SW480 (cell line): ENCODE measurements at places on chromosomes 12 and 14.

DNA sequence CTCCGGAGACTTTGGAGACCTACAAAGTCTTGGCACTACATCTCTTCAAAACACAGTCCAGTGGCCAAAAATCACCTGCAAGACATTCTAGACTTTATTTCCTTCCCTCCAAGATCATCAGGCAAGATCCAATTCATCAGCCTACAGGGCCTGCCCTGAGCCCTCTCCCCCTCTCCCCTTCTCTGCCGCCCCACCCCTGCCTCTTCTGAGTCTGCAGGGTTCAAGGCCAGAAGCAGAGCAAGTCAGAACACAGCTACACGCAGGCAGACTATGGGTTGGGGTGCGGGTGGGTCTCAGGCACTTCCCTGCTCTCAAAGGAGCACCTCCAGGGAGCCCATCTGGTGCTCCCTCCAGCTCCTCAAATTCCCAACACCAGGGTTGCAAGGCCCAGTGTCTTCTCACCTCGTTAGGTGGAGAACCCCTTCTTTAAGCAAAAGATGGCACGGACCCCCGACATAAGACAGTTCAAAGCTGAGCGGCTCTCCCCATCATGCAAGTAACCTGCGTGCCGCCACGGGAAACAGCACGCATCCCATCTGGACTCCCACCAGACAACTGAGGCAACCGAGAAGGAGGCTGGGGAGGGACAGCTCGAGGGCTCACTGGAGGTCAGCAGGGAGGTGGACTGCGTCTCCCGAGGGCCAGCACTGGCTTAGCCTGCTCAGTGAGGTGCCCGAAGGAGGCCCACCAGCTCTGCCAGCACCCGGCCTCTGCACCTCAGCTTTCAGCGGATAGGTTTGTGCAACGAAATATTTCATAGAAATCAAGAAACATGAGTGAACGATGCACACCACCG is 5.6 kb upstream of the INF2 start:
- no peak for DNase-seq

- no peak for DNase-seq
Observed at GRCh38 chr12:52641468-52641867, 10.5 kb downstream of the KRT2 start.

- DNase-seq, result no peak
Observed at GRCh38 chr12:89936631-89937030, 228.0 kb upstream of the ATP2B1 start.

GRCh38 chr12:71159264-71159663 is 1.5 kb upstream of the TSPAN8 start:
- DNase-seq, result no peak

GRCh38 chr12:71896205-71896882 is 42.3 kb upstream of the TPH2 start:
- no peak for DNase-seq

GRCh38 chr12:112750971-112751370 is 40.6 kb upstream of the RPH3A start:
- DNase-seq, result no peak
